ENCODE measurements at places on chromosomes 12 and 14. TPM values are rescaled to one million over a fixed set of nuclear protein-coding genes. Genes with fewer than 3 reads are reported as not detected.

The ARG2 gene
- total RNA-seq: 0.74 TPM

The RPL10L gene
- total RNA-seq: not detected

The PGF gene
- 0.36 TPM for total RNA-seq

The VDR gene
- 5.0 TPM for total RNA-seq

The VPS37B gene
- 12.5 TPM for total RNA-seq

The IL23A gene
- not detected for total RNA-seq

The ARHGAP9 gene
- 0.18 TPM for total RNA-seq

The KRT83 gene
- total RNA-seq: not detected

The MMP14 gene
- 258 TPM for total RNA-seq

The TCL1A gene
- total RNA-seq: not detected

The KCNK13 gene
- total RNA-seq: not detected

The BMAL2 gene
- 44.5 TPM for total RNA-seq

The THTPA gene
- 26.8 TPM for total RNA-seq

The B4GALNT3 gene
- total RNA-seq: 0.09 TPM

The CNTN1 gene
- total RNA-seq: 0.27 TPM

The ARHGEF25 gene
- 18.3 TPM for total RNA-seq

The SLCO1A2 gene
- 0.09 TPM for total RNA-seq

The NRXN3 gene
- total RNA-seq: 0.18 TPM

The GPR68 gene
- total RNA-seq: 1.3 TPM

The ENDOU gene
- total RNA-seq: not detected

The BCL11B gene
- 0.09 TPM for total RNA-seq

The SERPINA6 gene
- not detected for total RNA-seq

The ACTN1 gene
- total RNA-seq: 94.0 TPM

The ADAM20 gene
- total RNA-seq: 1.3 TPM

The MGAT2 gene
- total RNA-seq: 103 TPM

The IL22 gene
- total RNA-seq: not detected

The PTHLH gene
- 1.6 TPM for total RNA-seq

The ADAM21 gene
- 0.25 TPM for total RNA-seq

The GPR132 gene
- total RNA-seq: 0.16 TPM

The TAS2R19 gene
- 6.3 TPM for total RNA-seq

The ANKRD9 gene
- total RNA-seq: 37.5 TPM

The ITGB7 gene
- 0.54 TPM for total RNA-seq

The DPPA3 gene
- total RNA-seq: not detected

The CBX5 gene
- 38.3 TPM for total RNA-seq

The TAS2R43 gene
- total RNA-seq: 1.3 TPM

The RTN1 gene
- 0.27 TPM for total RNA-seq

The C14orf39 gene
- 0.18 TPM for total RNA-seq

The TAS2R31 gene
- 13.6 TPM for total RNA-seq

The LBHD2 gene
- total RNA-seq: not detected

The KLRC1 gene
- total RNA-seq: not detected

The P2RX2 gene
- total RNA-seq: not detected

The SDR9C7 gene
- total RNA-seq: not detected

The BATF gene
- not detected for total RNA-seq

The SLC10A1 gene
- total RNA-seq: not detected

The DTD2 gene
- total RNA-seq: 20.6 TPM

The SMIM41 gene
- total RNA-seq: 0.98 TPM

The NTF3 gene
- 1.3 TPM for total RNA-seq

The ALX1 gene
- total RNA-seq: 1.2 TPM

The SCNN1A gene
- under 0.01 TPM for total RNA-seq

The KRT74 gene
- not detected for total RNA-seq

The OR4E1 gene
- total RNA-seq: not detected

The LHX5 gene
- not detected for total RNA-seq

The HSPB8 gene
- 7.7 TPM for total RNA-seq

The CACNA1C gene
- total RNA-seq: 6.0 TPM

The SLCO1C1 gene
- total RNA-seq: 0.25 TPM

The MRPL52 gene
- 69.9 TPM for total RNA-seq

The CTSG gene
- not detected for total RNA-seq

The SALL2 gene
- 5.3 TPM for total RNA-seq

The TESPA1 gene
- total RNA-seq: not detected
